Stimulated activated naive CD4-positive, alpha-beta T cell treated with Interleukin-2 at 50 U/mL for 16 hours (primary cell): ENCODE measurements at places on chromosomes 3 and 15.

DNA sequence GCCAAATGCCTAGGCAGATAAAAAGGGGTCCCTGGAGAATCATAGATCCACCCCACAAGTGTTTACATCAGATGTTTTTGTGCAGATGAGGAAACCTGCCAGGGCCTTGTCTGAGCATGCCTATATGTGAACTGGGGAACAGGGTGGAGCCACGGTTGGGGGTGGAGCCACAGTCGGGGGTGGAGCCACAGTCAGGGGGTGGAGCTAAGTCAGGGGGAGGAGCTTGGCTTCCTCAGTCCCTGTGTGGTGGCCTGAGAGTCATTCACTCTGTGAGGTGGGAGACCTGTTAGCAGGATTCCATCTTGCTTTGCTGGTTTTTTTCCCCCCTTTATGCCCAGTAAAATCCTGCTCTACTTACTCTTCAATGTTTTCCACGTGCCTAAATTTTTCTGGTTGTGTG lies 57.8 kb upstream of the TGFBR2 start:
- DNase-seq: no peak

- DNase-seq: no peak
Measured at GRCh38 chr3:47295322-47295721, 12.6 kb downstream of the KLHL18 start.

DNA sequence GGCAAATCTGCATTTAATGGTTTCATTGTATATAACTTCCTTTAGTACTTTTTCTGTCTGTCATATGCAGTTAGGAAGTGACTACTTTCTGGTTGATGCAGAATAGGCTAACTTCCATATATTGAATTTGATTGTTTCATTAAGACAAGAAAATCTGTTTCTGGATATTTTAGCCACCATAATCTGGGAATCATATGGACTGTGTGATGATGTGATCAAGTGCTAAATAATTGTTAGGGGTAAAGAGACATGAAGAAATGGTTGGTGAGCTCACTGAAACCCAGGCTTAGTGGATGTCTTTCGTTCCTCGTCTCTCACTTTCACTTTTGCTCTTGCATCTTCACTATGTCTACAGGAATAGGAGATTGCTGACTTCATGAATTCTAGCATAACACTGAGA lies 3.5 kb upstream of the MNS1 start:
- DNase-seq: no peak

DNA sequence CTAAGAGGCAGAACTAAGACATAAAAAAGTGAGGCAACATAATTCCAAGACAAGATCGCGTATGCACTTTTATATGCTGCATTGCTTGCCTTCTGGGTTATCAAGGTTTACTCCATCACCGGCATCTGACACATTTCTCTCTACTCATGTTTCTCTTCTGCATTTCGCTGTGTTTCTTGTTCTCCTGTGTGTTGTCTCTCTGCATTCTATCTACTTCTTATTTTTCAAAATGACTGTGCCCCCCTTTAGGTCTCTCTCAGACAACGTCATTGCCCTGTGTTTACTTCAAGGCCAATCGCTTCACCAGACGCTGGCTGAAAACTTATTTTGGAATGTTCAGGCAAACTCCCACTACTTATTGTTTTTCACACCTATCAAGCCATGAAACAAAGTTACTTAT lies 280.4 kb downstream of the KCNH8 start:
- DNase-seq: no peak

GRCh38 chr3:71316066-71316777 lies 267.3 kb downstream of the FOXP1 start:
- DNase-seq: no peak

DNA sequence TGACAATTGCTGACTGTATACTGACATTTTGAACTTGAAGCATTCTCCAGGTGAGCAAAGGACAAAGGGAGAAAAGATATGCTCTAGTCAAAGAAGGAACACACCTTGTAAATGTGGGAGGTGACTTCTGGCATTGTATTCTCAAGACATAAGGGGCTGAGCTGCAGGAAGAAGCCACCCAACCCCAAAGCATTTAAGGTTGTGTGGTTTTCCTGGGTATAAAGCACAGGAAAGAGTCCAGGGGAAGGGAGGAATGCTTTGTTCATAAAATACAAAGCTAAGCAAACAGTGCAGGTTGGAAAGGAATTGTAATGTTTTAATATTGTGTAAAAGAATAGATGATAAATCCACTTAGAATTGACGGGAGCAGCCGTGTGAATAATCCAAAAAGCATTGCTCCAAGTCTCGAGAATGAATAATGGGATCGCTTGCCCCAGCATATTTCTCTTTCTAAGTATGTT lies 102.4 kb upstream of the LRIG1 start:
- DNase-seq: no peak

GRCh38 chr15:89898614-89899294 lies 5.0 kb upstream of the AP3S2 start:
- no peak for DNase-seq

DNA sequence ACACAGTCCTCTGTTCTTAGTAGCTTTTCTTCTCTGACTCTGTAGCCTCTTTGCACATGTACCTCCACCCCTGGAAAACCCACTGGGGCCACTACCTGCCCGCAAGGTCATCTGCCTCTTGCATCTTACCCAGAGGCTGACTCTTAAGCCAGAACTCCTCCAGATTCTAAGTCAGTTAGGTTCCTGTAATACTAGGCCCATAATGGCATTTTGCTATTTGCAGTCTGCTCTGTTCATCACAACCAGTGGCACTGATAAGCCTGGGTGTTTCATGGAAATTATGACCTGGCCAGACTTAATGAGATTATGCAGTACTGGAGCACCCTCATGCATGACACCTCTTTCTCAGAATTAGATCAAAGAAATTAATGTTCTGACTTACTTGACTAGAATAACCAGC lies 31.7 kb upstream of the ATG7 start:
- peak; percentile 41 for DNase-seq

- DNase-seq: no peak
Measured at GRCh38 chr15:28098360-28098765, 752 bp downstream of the OCA2 start.

DNA sequence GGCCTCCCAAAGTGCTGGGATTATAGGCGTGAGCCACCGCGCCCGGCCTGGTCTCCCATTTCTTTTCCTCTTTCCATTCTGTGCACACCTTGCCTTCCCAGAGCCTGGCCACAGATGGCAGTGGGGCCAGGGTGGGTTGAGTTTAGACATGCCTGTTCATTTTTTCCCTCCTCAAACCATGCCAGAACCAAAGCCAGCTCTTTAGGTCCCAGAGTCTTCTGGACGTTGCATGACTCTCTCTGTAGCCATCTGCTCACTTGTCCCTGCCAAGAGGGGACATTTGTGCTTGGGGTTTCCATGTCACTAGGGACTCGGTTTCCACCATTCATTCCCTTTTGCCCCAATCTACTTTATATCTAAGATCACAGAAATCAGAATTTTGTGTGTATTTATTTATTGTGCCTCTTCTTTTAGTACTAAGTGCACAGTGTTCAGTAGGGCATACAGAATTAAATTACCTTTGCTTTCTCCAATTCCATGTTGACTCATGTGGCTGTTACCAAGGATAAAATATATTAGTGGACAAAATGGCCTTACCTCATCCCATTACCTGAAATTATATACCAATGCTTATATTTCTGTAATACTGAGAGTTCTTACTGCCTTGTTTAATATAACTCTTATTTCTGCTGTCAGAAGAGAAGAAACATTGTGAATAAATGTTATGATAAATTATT lies 49.6 kb downstream of the USP13 start:
- DNase-seq: no peak

- no peak for DNase-seq
Measured at GRCh38 chr3:19994796-19995195, 17.3 kb downstream of the PP2D1 start.

- DNase-seq: no peak
Measured at GRCh38 chr3:172043766-172044165, 4.4 kb downstream of the FNDC3B start.

DNA sequence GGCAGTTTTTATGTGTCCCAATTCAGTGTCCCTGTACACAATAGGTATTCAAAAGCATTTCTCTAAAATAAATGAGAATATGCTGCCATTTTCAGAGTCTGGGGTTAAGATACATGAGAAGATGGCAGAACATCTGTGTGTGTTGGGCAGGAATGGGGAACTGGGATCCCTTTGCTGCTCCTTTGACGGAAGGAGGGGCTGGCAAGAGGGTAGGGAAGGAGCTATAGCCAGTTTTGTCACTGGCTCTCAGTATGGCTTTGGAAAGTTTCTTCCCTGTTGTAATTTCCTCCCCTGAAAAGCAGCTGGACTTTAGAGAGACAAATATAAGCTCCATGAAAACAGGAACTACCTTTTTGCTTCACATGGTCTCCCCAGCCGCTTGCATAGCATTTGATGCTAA lies 137.5 kb upstream of the PRR23C start:
- DNase-seq: no peak

DNA sequence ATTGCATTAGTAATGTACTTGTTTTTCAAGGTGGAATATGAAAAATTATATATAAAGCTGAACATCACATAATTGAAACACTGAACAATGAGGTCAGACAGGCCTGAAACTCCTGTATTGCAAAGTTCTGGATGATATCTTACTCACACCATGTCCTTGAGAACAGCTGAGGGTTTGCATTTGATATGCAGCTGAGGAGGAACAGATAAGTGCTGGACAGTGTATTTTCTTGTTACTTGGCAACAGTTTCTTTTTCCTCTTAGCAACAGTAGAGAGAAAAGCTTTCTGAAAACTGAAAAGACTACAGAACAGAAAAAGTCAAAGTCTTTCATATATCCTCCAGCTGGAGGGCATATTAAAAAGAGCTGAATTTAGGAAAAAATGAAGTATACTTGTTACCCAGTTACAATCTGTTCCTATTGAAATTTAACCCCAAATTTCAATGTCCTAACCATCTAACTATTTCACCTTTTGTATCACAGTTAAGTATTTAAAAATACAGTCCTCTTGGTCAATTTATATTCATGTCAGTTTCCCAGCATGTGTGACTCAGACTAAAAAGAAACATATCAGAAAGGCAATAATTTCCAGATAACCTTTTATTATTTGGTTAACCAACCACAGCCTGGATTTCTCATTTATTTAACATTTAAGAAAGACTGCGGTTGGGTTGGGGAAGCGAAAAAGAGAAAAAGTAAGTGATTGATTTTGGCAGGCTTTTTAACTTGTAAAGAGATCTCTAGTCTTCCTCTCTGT lies 733.0 kb upstream of the DPPA4 start:
- DNase-seq: no peak

DNA sequence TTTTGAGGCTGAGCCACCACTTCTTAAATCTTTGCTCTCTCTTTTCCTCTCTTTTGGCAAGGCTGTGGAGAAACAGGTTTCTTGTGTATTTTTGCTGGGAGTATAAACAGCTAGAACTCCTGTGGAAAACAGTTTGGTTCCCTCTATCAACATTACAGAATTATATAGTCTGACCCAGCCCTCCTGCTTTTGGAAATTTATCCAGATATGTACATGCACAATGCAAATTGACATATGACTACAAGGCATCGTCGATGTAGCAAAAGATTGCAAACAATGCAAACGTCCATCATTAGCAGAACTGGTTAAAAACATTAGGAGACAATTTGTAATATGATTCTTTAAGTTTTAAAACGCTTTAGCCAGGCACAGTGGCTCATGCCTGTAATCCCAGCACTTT lies 12.5 kb upstream of the MYO1E start:
- no peak for DNase-seq

DNA sequence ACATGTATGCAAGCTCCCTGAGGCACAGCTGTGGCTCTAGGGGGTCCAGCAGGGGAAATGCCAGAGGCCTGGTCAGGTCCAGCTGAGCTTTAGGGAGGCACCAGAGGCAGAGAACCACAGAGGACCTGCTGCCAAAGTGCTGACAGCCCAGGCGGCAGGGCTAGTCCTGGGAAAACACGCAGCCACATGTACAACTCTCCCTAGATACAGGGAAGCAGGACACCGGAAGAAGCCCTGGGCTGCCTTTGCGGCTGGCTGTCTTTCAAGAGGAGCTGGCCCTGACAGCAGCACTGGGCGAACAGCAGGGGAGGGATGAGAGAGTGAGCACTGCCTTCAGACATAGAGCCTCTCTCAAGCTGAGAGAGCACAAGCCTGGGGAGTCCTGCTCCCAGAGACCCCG lies 40.7 kb downstream of the RFT1 start:
- DNase-seq: no peak

- no peak for DNase-seq
Measured at GRCh38 chr3:18370672-18371071, 54.5 kb downstream of the SATB1 start.

GRCh38 chr3:190301591-190301990 lies 20.7 kb downstream of the CLDN1 start:
- DNase-seq: no peak

- DNase-seq: no peak
Measured at GRCh38 chr15:100334905-100335304, 6.9 kb downstream of the ADAMTS17 start.

DNA sequence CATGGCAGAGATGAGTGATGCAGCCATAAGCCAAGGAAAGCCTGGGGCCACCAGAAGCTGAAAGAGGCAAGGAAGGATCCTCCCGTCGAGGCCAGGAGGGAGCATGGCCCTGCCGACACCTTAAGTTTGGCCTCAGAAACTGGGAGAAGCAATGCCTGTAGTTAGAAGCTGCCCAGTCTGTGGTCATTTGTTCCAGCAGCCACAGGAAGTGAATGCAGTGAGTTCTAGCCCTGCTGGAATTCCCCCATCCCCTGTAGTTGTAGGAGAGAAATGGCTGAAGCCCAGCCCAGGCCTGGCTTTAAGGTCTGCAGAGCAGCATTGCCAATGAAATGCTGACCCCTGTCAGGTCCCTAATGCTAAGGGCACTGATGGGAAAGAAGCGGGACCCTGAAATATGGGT lies 12.2 kb upstream of the CHSY1 start:
- DNase-seq: no peak

DNA sequence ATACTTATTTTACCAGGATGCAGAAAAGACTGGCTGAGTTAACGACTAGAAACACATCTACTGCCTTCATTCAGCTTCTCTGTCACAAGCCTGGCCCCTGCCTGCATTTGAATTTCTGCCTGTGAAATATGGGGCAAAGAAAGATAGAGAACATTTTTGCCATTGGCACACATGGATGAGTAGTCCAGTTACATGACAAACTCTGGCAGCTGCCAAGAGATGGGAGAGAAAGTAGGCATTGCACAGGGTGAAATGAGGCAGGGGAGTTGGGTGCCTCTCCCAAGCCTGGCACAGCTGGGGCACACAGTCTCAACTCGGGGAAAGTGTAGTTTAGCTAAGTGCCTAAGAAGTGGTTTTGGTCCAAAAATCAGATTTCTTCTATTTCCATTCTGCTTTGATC lies 24.0 kb downstream of the ANXA2 start:
- DNase-seq: no peak

DNA sequence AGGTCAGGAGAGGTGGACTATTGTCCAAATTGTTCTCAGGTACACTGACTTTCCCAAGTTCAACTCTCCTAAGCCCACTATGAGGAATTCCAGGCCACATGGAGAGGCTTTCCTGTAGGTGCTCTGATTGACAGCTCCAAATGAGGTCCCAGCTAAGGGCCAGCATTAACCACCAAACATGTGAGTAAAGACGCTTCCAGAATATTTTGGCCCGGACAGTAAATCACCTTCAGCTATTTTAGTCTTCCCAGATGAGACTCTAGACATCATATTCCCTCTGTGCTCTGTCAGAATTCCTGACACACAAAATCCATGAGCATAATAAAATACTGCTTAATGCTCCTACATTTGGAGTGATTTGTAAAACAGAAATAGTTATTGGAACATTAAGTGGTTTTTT lies 135.5 kb downstream of the TGFBR2 start:
- DNase-seq: no peak
